NCI-H1930 (cell line): ENCODE measurements at places on chromosomes 3 and 15.

DNA sequence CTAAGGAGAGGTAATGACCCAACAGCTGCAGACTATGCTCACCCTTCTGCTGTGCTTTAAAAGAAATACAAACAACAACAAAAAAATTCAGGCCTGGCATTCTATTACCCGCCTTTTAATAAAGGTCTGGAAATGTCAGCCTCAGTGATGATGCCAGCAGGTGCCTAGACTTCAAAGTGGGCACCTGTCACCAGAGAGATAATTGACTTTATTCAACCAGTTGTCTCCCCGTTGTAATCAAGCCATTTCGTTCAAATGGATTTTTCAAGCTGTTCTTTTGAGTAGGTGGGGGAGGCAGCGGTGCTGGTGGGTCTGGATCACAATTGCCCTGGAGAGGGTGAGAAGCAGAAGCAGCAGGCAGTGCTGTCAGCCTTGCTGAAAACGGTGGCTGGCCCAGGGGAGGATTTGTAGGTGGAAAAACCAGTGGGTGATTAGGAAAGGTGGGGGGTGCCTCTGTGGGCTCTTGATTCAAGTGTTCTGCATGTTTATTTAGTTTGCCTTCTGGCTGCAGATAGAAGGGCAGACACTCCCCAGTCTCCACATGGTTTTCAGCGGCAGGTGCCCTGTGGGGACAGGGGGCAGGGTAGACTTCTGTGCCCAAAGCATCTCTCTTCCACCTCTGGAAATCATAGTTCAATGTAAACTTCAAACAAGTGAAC is 300.2 kb upstream of the SLCO3A1 start:
- no peak for DNase-seq

- no peak for DNase-seq
These were observed 129.6 kb downstream of the GADL1 start for GRCh38 chr3:30764891-30765290.

GRCh38 chr3:61226166-61226686 is 25.0 kb downstream of the FHIT start:
- DNase-seq = no peak

- no peak for DNase-seq
These were observed 227.7 kb upstream of the CNTN3 start for GRCh38 chr3:74842141-74842540.
